ENCODE measurements at places on chromosomes 4 and X.

GRCh38 chr4:95272797-95273196 is 276.0 kb downstream of the UNC5C start:
- no peak for DNase-seq

- DNase-seq, result no peak
Measured at GRCh38 chrX:138026211-138026610, 460.3 kb downstream of the ZIC3 start.

DNA sequence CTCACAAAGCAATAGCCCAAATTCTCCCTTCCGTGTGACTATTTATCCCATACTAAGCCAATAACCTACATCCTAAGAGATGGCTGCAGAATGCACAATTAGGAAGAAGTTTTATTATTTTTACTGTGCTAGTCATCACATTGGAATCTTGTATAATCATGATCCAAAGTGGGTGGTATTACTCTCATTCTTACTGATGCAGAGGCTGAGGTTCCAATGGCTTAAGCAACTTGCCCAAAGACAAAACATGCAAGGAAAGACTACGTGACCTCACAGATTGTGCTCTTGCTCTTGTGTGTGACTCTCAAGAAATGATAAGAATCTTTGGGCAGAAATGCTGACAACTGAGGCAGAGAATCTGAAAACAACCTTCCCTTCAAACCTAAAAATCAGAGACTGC is 212.2 kb downstream of the LDB2 start:
- DNase-seq, result no peak

GRCh38 chr4:138400543-138400942 is 158.4 kb upstream of the SLC7A11 start:
- DNase-seq, result no peak

DNA sequence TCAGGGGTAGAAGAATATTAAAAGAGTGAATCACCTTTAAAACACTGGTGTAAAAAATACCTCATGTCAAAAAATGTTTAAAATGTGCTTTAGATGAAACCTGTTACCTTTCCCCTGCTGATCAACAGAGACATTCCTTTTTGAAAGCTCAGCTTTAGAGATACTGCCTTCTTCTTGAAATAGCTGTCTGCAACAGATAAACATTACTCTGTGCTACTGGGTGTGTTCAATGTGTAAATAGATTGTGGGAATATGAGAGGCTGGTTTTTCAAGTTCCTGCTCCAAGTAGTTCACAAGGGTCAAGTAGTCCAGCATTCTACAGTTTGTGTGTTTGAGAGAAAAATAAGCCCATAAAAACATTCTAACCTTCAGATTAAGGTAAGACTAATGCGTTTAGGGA is at the start of gene SYTL5:
Gene SYTL5, plus strand, starts transcription at position 263 of the 400 bp plus-strand sequence. CDS start 27,337 bp downstream, outside the sequence.
- no peak for DNase-seq

DNA sequence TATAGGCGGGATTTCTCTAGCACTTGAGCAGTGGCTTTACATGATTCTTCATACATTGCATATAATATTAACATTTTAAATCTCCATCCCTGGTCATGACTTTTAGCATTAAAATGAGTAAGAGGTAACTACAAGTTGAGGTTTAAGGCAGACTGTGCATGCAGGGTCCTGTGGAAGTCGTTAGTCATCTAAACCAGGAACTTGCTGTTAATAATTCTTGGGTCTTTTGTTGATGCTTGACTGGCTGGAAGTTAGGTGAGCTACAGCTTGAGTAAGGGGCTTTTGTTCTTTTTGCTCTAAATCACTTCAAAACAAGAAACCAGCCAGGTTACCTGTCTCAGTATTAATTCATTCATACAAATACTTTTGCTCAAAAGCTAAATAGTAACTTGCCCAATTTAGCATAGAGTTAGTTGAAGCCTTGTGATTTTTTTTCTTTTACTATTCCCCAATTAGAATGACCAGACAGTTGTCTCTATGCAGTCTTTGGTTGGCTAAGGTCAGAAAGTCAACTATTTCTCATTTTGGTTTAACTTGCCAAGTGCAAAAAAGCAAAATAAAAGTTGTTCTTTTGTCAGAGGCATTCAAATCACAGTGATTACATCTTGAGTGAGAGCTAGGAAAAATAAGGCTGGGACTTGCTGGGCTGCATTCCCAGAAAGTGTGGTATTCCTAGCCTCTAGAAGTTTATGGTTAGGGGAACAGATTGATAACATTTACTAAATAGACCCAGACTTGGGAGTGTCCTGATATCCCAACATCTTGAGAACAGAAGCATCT is 516.9 kb downstream of the PDHA2 start:
- no peak for DNase-seq

DNA sequence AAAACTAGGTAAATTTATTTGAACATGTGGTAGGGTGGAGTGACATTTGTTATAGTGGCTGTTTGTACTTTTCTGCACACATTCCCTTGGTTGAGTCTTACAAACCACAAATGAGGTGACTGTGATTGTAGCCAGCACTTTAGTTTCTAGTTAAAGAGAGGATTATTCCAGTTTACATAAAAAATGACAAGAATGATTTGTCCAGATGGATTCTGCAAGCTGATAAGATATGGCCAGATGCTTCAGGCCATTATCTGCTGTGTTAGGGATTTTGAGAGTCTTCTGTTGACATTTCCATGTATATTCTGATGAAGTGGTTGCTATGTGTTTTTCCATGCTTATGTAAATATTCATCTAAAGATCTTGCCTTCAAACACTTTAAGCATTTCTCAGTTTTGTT is 31.0 kb upstream of the PDE5A start:
- no peak for DNase-seq

- DNase-seq, result no peak
Measured at GRCh38 chrX:154362085-154362742, 12.2 kb downstream of the FLNA start.

GRCh38 chr4:26812049-26812714 is 48.5 kb upstream of the STIM2 start:
- no peak for DNase-seq

GRCh38 chr4:182063651-182064050 is 179.6 kb upstream of the TENM3 start:
- no peak for DNase-seq

- no peak for DNase-seq
Measured at GRCh38 chr4:8644461-8644891, 51.9 kb downstream of the CPZ start.

GRCh38 chrX:154384284-154384892 is 5.3 kb downstream of the EMD start:
- DNase-seq, result no peak

- DNase-seq, result no peak
Measured at GRCh38 chrX:37454537-37455285, 105.5 kb downstream of the PRRG1 start.

- DNase-seq, result no peak
Measured at GRCh38 chr4:109029987-109030386, 267.1 kb upstream of the ETNPPL start.

DNA sequence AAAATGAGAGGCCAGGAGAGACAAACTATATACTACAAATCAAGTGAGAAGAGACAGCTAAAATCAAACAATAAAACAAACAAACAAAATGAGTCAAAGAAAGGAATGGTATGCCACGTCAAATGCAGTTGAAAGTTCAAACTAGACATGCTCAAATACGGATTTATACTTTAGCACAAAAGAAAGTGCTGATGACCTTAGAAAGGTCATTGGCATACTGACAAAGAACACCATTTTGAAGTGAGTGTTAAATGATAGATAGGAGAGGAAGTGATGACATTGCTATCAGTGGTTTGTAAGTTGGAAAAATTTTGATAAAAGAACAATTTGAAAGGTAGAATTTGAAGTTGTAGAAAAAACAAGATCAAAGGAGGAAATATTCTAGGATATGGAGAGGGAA is 55.3 kb downstream of the TECRL start:
- no peak for DNase-seq

- DNase-seq, result no peak
Measured at GRCh38 chrX:38106991-38107655, 100.8 kb downstream of the SYTL5 start.
